ENCODE measurements at places on chromosomes 3 and 15. TPM values are rescaled to one million over a fixed set of nuclear protein-coding genes. Genes with fewer than 3 reads are reported as not detected.

DNA sequence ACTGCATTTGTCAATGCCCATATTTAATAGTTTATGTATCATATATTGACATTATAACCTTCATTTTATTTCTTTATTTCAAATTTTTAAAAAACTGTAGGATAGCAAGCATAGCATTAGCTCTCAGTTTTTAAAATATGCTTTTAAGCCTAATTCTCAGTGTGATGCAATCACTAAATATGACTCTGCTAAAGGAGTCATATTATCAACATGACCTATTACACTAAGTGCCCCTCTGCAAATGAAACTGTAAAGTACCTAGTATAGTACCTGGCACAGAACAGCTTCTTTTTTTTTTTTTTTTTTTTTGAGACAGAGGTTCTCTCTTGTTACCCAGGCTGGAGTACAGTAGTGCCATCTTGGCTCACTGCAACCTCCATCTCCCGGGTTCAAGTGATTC is 179.4 kb upstream of the CGNL1 start:
- no peak for DNase-seq

DNA sequence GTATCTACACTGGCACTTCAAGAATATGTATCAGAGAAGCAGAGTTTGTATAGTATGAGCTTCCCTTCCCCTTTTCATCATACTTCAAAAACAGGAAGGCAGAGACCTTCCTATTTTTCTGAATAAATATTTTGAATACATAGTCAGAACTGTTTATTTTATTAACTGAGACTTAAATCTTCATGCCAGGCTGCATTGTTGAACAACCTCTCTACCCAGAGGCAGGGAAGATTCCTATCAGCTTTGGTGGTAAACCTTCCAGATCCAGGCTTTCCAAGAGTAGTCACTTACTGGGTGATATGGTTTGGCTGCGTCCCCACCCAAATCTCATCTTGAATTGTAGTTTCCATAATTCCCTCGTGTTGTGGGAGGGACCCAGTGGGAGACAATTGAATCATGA is 217.4 kb upstream of the ATP11B start:
- no peak for DNase-seq

GRCh38 chr3:50573566-50574443 is 4.5 kb downstream of the HEMK1 start:
- DNase-seq = no peak

GRCh38 chr15:57217778-57218598 is 158.3 kb upstream of the CGNL1 start:
- DNase-seq = peak; percentile 87

DNA sequence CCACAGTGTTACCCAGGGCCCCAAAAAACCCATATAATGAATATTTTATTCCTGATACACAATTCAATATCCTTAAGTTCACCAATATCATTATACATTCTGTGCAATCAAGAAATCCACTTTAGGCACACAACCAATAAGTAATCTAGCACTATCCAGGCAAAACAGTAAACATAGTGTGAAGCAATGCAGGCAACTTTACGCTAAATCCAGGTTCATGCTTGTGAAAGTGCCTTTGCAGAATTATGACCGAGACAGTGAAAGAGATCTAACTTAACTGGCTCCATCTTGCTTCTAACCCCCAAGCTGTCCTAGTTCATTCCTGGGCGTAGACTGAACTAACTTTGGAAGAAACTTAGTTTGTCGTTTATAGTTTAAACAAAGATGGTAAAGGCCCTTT is 34.2 kb upstream of the INO80 start:
- DNase-seq = no peak

- DNase-seq = no peak
Observed at GRCh38 chr15:38477637-38478036, 23.7 kb downstream of the FAM98B start.

The ZNF774 gene
- 3.4 TPM for total RNA-seq

Data from myocyte (in vitro differentiated cells).